Ovary (tissue), 10 donors: ENCODE measurements at places on chromosomes 2 and 18. TPM values are rescaled to one million over a fixed set of nuclear protein-coding genes. Genes with fewer than 3 reads are reported as not detected.

DNA sequence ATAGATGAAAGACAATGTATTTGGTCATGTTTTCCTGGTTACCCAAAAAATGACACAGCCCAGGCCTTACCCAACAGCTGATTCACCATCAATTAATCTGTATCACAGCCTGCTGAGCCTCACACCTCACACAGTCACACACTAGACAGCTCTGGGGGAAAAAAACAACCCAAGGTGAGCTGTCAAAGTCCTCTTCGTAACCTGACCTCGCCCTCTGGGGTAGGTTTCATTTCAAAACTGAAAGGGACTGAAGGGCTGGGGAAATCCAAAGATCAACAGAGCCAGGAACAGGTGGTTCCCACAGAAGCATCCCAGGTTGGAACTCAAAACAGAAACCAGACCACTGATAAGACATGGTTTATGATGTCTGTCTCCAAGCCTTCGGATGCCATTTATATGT lies 18.2 kb upstream of the PCBP1 start:
- DNase-seq, result no peak

DNA sequence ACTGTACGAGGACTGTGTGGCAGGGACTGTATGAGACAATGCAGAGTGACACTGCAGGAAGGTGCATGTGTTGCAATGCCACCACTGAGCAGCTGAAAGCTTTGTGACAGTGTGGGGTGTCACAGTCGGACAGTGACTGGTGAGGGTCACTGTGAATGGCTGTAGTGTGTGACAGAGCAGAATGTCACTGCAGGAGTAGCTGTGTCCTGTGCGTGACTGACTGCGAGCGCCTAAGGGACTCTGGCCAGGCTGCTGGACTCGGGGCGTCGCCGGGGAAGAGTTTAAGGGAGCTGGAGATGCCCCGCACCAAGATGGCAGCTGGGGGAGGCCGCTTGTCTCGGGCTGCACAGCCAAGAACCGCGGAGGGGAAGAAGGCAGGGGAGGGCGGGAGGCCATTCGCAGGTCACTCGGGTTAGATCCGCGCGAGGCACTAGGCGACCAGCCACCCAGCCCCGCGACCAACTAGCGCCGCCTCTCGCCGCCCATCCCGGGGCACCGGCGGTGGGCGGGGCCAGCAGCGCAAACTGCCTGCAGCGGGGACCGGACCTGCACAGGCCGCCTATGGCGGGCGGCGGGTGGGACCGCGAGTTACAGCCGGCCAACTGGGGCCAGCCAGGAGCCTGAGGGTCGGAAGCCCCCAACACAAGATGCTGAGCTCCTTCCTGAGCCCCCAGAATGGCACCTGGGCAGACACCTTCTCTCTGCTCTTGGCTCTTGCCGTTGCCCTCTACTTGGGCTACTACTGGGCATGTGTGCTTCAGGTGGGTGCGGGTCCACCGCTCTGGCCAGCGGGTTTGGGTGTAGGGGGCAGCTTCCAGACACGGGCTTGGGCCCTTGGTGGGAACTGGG lies at the start of gene ABHD1:
Gene ABHD1, plus strand, starts transcription at position 514 of the 849 bp plus-strand sequence. Its CDS starts 134 bp downstream, at position 648.
- peak; percentile 68 for DNase-seq

- DNase-seq, result no peak
These were observed 34.5 kb upstream of the CSRNP3 start for GRCh38 chr2:165434865-165435496.

DNA sequence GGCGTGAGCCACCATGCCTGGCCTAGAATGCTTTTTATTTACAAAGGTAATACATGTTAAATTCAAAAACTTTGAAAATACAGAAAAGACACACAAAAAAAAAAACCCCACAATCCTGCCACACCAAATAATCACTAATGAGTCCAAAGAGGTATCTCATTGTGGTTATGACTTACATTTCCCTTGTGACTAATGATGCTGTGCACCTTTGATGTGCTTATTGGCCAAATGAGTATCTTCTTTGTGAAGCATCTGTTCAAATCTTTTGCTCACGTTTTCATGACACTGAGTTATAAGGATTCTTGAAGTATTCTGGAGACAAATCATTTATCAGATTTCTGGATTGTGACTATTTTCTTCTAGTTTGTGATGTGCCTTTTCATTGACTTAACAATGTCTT lies 6.4 kb upstream of the NLRC4 start:
- no peak for DNase-seq

TGFA gene
- 0.36 TPM for polyA plus RNA-seq

- DNase-seq, result no peak
These were observed 27.1 kb downstream of the TSPYL6 start for GRCh38 chr2:54228945-54229344.

IL1F10 gene
- not detected for polyA plus RNA-seq

- no peak for DNase-seq
These were observed 66.7 kb downstream of the PTPN4 start for GRCh38 chr2:119826370-119826961.

DNA sequence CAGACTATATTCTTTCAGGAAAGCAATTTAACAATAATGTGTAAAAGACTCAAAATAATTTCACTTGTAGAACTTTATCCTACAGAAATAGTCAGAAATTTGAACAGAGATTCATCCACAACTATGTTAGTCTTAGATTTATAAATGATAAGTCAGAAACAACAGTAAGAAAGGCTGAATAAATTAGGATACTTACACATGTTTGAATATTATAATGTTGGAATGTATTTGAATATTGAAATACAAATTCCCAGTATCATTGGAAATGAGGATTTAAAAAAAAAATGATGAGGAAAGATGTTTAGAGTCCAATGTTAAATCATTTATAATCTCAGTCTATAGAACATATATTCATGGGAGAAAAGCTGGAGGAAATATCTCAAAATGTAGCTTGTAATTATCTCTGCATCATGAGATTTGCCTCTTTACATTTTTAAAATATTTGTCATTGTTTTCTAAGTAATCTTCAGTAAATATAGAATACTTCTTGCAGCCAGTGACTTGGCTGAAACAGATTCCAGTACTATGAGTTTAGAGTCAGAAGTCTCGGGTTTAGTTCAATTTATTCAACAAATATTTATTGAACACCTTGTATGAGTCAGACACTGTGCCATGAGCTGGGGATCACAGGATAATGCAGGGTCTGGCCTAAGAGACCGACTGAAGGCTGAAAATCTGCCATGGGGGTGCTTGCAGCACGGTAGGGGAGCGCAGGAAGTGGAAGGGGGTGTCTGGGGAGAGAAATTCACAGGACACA lies 32.3 kb downstream of the CXCR4 start:
- no peak for DNase-seq

GRCh38 chr2:100944617-100945432 lies 57.3 kb upstream of the RPL31 start:
- DNase-seq, result no peak

DNA sequence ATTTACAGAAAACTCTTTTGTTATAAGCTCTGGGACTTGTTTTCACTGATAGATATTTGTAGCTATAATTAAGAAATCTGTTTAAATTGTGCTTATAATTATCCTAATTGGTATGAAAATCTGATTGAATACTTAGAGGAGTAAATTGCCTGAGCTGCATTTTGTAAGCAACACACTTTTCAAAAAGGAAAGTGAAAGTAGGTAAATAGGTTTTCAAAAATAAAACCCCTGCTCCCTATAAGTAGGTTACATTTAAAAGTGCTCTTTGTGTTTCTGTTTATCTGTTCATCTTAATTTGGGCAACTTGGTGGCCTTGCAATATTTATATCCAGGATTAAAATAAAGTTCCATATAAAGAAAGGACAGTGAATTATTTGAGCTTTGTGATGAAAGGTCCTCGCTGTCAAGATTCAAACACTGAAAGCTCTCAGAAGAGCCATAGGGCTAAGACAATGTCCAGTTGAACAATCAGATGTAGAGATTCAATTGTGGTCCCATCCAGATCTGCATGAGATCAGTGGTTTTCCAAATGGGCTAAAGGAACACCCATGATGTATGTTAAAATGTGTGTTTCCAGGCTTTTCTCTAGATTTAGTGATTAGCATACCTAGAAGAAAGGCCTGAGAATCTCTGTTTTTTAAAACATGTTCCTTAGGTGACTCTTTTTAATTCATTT lies 371.6 kb downstream of the RPRM start:
- no peak for DNase-seq

DNA sequence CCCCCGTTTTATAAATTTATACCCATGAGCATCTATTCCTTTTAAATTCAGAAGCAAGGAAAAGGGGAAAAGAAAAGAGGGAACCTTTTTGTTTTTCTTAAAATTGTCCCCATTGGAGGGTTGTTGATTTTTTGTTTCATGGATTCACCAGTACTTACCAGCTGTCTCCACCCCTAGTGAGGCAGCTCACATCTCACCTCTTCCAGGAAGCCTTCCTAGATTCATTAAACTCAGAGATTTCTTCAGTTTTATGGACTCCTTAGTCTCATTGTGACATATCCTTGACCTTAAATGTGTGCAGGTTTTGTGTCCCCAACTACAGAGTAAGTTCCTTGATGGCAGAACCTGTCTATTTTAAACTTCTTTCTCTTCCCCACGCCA lies 35.9 kb downstream of the EFR3B start:
- no peak for DNase-seq

KCNE4 gene
- 11.3 TPM for polyA plus RNA-seq

GRCh38 chr2:8656160-8656641 lies 25.7 kb upstream of the ID2 start:
- DNase-seq, result no peak

GRCh38 chr18:24811950-24812681 lies 351.7 kb downstream of the HRH4 start:
- no peak for DNase-seq

HDHD2 gene
- 19.0 TPM for polyA plus RNA-seq

- no peak for DNase-seq
These were observed 141.9 kb downstream of the RHBDD1 start for GRCh38 chr2:226977775-226978190.

KANSL3 gene
- 28.0 TPM for polyA plus RNA-seq

- DNase-seq, result peak; percentile 21
These were observed 131.0 kb downstream of the NFATC1 start for GRCh38 chr18:79526468-79527460.

ITPRIPL1 gene
- polyA plus RNA-seq, result 1.2 TPM

GRCh38 chr2:171551836-171552235 lies 29.6 kb downstream of the CYBRD1 start:
- DNase-seq, result no peak

- no peak for DNase-seq
These were observed 698.3 kb downstream of the NRXN1 start for GRCh38 chr2:50333529-50334228.

GRCh38 chr2:241771286-241772062 lies 5.1 kb upstream of the GAL3ST2 start:
- peak; percentile 72 for DNase-seq

TRIM43 gene
- polyA plus RNA-seq, result not detected
